ENCODE measurements at places on chromosomes 6 and 20.

DNA sequence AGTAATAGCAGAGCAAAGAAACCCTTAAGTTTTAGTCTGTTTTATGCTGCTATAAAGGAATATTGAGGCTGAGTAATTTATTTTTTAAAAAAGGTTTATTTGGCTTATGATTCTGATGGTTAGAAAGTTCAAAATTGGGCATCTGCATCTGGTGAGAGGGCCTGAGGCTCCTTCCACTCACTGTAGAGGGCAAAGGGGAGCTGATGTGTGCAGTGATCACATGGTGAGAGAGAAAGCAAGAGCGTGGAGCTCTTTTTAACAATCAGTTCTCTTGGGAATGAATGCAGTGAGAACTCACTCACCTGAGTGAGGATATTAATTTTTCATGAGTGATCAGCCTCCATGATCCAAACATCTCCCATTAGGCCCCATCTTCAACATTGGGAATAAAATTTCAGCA, 36.4 kb upstream of the SAMD3 start:
- DNase-seq: no peak

GRCh38 chr20:25340380-25340779, 50.3 kb downstream of the ABHD12 start:
- no peak for DNase-seq

GRCh38 chr6:5466281-5467136, 205.2 kb downstream of the FARS2 start:
- DNase-seq: no peak

- DNase-seq: no peak
These were observed 32.7 kb downstream of the SERPINB6 start for GRCh38 chr6:2938632-2939083.

DNA sequence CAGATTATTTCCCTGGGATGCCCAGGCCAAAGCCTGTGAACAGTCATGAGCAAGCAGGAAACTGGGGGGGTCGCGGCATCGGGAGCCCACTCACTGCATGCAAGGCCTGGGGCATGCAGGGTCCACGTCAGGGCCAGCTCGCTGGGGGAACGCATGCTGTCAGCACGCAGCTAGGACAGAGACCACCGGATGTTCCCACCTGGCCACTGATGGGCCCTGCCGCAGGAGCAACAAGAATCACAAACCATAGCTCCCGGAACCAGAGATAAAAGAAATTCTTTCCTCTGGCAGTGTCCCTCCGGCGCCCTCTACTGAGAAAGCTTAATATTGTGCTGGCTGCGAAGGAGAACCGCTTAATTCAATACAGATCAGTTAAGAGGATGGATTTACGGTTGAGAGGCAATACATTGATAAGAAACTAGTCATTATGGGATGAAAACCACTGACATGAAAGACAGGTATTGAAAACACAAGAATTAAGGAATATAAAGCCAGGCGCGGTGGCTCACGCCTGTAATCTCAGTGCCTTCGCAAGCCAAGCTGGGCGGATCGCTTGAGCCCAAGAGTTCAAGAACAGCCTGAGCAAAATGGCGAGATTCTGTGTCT, 32.6 kb downstream of the C6orf15 start:
- peak; percentile 40 for DNase-seq

GRCh38 chr6:24537771-24538385, 43.1 kb downstream of the ALDH5A1 start:
- DNase-seq: no peak

DNA sequence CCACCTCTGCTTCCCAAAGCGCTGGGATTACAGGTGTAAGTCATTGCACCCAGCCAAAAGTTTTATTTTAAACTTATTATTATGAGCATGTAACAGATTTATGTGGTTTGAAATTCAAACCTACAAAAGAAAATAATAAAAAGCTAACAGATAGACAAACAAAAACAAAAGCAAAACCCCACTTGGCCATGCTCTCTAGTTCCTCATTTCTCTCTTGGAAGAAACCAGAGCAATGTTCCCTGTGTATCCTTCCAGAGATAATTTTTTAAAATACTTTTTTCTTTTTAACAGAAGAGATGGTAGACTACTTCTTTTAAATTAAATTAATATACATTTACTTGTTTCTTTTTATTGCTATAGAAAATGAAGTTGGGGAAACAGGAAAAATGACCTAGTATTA, 28.0 kb upstream of the SLC17A3 start:
- DNase-seq: no peak

DNA sequence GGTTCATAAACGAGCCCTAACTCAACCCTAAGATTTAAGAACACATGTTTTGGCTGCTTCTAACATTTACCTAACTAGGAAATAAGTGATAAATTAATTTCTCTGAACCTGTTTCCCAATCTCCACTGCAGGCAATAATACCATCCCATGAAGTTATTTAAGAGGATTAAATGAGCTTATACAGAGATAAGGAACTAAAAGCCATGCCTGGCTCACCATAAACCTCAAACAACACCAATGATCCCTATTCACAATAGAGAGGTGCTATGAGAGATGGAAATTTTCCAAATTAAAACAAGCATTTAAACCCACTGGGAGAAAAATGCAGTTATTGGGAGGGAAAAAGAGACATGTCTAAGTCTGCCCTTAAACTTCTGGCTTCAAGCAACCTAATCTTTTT, 33.9 kb upstream of the KLHL31 start:
- no peak for DNase-seq

DNA sequence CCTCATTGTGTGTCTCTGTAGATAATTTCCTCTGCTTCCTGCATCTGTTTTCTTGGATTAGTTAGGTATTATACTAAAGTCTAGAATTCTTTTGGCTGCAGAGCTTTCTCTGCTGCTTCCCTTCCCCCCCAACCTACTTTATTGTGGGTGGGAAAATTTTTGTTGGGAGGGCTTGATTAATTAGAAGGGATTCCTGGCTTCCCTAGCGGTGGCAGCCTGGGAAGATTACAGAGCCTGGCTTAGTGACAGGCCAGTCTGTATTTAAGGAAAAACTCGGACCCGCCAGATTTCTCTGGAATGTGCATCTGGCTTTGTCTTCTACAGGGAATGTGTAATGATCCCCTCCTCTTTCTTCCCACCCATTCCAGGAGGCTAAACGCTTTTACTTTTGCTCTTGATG, 31.2 kb downstream of the SLX4IP start:
- no peak for DNase-seq

- peak; percentile 53 for DNase-seq
These were observed 19.6 kb upstream of the IL17F start for GRCh38 chr6:52263709-52264540.

DNA sequence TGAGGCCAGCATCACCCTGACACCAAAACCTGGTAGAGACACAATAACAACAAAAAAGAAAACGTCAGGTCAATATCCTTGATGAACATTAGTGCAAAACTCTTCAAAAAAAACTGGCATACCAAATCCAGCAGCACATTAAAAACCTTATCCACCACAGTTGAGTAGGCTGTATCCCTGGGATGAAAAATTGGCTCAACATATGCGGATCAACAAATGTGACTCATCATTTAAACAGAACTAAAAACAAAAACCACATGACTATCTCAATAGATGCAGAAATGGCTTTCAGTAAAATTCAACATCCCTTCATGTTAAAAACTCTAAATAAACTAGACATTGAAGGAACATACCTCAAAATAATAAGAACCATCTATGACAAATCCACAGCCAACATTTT, 59.6 kb upstream of the PHIP start:
- no peak for DNase-seq

GRCh38 chr6:134173936-134174671, 121.7 kb upstream of the SLC2A12 start:
- DNase-seq: peak; percentile 90

GRCh38 chr6:96966100-96966499, 41.6 kb downstream of the KLHL32 start:
- DNase-seq: no peak

GRCh38 chr20:24782801-24783630, 166.1 kb upstream of the CST7 start:
- DNase-seq: no peak

DNA sequence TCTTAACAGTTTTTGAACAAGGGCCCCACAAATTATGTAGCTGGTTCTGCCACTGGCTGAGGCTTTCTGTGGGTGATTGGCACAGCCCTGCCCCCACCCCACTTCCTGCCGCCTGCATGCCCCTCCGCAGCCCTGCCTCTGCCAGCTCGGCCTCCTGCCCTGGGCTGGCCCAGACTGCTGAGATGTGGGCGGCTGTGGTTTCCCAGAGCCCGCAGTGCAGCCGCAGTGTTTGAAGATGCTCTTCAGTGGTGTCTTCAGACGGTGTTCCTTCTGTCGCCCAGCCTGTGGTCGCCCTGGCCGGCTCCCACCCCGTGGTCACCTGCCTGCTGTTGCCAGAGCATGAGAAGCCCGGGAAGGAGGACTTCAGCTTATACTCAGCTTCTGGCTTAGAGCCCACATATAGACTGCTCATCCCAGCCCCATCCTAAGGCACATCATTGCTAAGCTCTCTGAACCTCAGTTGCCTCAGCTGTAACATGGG, 154.3 kb downstream of the VEGFA start:
- peak; percentile 12 for DNase-seq

DNA sequence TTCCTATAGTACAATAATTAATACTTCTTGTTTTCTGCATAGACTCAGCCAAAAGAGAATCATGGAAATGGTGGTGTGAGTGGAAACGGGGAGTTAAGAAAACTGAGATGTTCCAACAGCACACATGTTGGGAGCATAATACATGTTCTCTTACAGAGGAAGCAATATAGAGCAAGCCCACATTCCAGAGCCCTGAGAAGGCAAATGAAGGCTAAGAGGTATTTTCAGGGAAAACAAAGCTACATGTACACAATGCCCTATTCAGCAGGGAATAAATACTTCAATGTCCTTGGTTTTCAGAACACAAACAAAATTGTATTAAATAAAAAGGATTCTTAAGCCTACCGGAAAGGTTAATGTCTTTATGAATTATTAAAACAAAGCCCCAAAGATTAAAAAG, 35.1 kb upstream of the SMIM8 start:
- DNase-seq: no peak

- DNase-seq: no peak
These were observed 36.6 kb downstream of the PTPN1 start for GRCh38 chr20:50546729-50547314.

DNA sequence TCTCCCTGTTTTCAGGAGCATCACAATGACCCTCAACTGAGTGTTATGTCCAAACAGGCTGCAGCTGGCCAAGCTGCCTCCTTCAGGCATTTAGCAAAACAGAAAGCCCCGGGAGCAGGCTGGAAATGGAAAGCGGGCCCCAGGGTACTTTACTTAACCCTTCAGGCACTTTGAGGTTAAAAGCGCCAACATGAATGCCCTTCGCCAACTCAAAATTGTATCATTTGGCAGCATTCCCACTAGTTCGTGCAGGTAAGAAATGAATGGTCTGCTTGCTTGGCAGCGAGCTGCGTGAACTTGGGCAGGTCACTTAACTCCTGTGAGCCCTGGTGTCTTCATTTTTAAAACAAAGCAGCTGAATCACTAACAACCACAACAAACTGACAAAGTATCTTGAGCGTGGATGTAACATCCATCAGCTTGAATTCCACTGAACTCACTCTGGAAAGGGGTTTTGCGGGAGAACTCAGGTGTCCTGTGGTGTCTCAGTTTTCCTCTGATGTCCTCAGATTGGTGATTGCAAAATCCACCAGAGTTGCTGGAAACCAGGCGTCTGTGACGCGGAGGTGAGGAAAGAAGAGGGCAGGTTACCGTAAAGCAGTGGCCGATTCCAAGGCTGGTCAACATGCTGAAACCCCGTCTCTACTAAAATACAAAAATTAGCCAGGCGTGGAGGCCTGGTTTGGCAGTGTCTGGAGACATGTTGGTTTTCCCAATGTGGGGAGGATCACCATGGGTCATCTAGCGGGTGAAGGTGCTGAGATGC, 118.8 kb upstream of the ZNF217 start:
- no peak for DNase-seq

DNA sequence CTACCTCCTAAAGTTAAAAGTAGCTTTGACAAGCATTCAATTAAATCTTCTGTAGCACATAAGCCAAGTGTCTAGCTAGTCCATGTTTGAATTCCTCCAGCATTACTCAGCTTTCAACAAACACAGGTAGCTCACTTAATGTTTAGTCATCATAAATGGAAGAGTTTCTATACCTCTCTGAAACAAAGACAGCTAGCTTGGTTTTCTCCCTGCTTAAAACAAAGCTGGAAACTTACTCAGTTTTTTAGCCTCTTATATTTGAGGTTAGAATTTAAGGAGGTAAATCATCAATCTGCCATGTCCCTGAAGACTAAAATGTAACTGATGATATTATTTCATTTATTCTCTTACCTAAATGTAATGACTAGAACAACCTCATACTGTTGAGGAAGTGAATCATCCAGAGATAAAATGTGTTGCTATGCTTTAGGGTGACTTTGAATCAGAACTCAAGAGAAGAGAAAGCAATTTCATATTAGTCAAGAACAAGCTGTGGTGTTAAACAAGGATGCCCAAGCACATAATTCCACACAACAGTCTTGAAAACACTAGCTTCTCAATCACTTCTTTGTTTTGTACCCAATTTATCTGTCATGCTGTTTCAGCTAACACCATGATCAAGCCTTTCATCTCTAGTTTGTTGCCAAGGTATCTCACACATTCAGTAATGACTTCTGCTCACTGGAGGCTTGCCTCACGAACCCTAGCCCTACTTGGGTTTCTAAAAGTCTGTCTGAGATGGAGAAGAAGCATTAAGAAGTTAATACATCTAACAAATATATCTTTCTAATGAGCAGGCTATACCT, 251.9 kb downstream of the EPM2A start:
- DNase-seq: no peak
